ENCODE measurements at places on chromosomes 11 and 22.

- no peak for DNase-seq
Measured at GRCh38 chr11:123457187-123457770, 27.2 kb downstream of the GRAMD1B start.

- no peak for DNase-seq
Measured at GRCh38 chr22:37747715-37748100, 50.9 kb downstream of the TRIOBP start.

GRCh38 chr11:119865661-119866156, 136.7 kb upstream of the NECTIN1 start:
- no peak for DNase-seq

DNA sequence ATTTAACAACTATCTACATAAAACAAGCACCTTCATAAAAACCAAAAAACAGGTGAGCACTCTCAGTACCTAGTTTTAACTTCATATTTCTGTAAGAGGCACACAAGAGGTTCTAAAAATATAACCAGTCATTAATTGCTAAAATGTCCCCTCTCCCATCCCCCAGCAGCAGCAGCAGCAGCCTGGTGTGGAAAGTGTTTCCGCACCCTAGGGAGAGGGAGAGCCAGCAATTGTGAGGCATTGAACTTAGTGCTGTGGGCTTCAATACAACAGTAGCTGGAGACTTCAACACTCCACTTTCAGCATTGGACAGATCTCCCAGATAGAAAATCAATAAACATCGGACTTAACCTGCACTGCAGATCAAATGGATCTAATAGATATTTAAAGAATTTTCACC, 1158.5 kb downstream of the JRKL start:
- DNase-seq: no peak

GRCh38 chr11:75810637-75811390, 4.2 kb upstream of the UVRAG start:
- DNase-seq: no peak
